ENCODE measurements at places on chromosomes 11 and 22.

DNA sequence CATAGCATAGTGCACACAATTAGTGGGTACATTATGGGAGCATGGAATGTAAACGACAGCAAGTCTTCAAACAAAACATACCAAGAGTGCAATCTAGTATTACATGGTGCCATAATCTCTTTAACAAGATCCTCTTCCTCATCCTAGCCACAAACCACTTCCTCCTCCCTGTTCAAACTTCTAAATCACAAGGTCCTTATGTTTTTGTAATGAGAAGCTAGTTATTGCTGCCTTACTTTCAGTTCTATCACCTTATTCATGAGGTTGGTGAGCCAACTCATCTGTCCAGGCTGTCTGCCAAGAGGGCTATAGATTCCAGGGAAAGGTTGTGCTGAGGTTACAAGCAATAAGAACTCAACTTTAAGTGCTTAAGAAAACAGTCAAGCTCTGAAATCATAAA is 195.4 kb upstream of the ARHGAP20 start:
- peaks cover 19% of the 10 kb centered on the region for H3K4me1 ChIP-seq
- no peaks in the 10 kb centered on the region for H3K36me3 ChIP-seq
- H3K27ac ChIP-seq = no peak overlapping the region
- DNase-seq = peak; percentile 69

GRCh38 chr11:57332694-57333440 is 2.8 kb downstream of the SSRP1 start:
- no peak overlapping the region for H3K4me3 ChIP-seq
- no peak for DNase-seq
- no peak overlapping the region for H3K27ac ChIP-seq
- H3K36me3 ChIP-seq = peaks cover 51% of the 10 kb centered on the region
- no peaks in the 10 kb centered on the region for H3K27me3 ChIP-seq
- peaks cover 23% of the 10 kb centered on the region for H3K4me1 ChIP-seq

DNA sequence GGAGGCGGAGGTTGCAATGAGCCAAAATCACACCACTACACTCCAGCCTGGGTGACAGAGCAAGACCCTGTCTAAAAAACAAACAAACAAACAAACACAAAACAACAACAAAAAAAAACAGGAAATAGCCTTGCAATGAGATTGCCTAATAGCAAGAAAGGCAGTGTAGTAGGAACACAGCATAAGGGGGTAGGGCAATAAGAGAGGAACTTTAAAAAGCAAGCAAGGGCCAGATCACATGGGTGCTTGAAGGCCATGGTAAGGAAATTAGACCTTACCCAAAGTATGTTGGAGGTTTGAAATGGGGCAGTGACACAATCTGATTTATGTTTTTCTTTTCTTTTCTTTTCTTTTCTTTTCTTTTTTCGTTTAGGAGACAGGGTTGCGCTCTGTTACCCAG is 34.7 kb upstream of the NRIP3 start:
- H3K27me3 ChIP-seq = peaks cover 3% of the 10 kb centered on the region
- peaks cover 28% of the 10 kb centered on the region for H3K4me1 ChIP-seq
- peak; percentile 68 for DNase-seq
- no peak overlapping the region for H3K4me3 ChIP-seq
- H3K27ac ChIP-seq = peak overlapping the region; percentile 90
- H3K36me3 ChIP-seq = no peaks in the 10 kb centered on the region

DNA sequence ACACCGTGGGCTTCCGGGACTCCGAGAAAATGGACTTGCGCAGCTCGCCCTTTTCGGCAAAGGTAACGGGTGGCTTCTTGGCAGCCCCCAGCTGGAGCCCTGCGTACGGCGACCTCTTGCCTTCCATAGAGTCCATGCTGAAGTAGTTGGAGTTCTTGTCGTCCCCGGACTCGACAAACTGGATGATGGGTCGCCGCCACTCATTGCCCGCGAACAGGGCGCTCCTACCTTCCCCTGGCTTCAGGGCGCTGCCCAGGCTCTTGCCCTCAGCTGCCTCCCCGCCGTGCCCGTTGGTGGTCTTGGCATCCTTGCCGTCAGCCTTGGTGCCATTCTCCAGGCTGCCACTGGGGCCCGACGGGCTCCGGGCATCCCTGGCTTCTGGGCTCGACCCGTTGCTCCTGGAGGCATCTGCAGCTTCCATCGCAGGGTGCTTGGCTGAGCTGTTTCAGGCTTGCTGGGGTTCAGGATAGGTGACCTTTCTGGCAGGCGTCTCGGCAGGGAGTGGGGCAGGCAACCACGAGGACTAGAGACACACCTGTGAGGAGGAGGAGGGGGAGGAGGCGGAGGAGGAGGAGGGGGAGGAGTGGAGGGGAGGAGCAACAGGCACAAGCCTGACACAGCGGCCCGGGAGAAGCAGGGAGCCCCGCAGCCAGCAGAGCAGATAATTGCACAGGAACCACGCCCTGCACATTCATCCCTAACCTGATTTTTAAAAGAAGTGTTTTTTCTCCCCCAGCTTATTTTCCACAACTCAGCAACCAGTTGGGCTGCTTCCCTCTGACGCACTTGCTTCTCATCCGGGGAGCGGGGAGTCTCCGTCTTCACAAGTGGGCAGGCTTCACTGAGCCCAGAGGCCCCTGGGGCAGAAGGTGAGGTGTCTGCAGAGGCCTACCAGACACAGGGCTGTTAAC is at the start of gene TRIM29:
Gene TRIM29, minus strand, starts transcription at position 503 of the 911 bp plus-strand sequence. Its CDS starts 82 bp downstream, at position 421.
- DNase-seq = no peak
- no peak within 1 kb of the TSS for H3K4me3 ChIP-seq
- H3K36me3 ChIP-seq = no peaks in the 10 kb centered on the region
- no peak within 1 kb of the TSS for H3K27ac ChIP-seq
- no peaks in the 10 kb centered on the region for H3K4me1 ChIP-seq

- peaks cover 53% of the 10 kb centered on the region for H3K36me3 ChIP-seq
- H3K4me3 ChIP-seq = no peak overlapping the region
- H3K4me1 ChIP-seq = peaks cover 11% of the 10 kb centered on the region
- no peaks in the 10 kb centered on the region for H3K27me3 ChIP-seq
- no peak overlapping the region for H3K27ac ChIP-seq
Observed at GRCh38 chr22:26487996-26488395, 4.3 kb downstream of the SRRD start.

- peak; percentile 99 for DNase-seq
- H3K36me3 ChIP-seq = no peaks in the 10 kb centered on the region
- no peaks in the 10 kb centered on the region for H3K27me3 ChIP-seq
- peaks cover 84% of the 10 kb centered on the region for H3K4me1 ChIP-seq
Observed at GRCh38 chr22:38953577-38954413, 3.6 kb upstream of the APOBEC3A start.

DNA sequence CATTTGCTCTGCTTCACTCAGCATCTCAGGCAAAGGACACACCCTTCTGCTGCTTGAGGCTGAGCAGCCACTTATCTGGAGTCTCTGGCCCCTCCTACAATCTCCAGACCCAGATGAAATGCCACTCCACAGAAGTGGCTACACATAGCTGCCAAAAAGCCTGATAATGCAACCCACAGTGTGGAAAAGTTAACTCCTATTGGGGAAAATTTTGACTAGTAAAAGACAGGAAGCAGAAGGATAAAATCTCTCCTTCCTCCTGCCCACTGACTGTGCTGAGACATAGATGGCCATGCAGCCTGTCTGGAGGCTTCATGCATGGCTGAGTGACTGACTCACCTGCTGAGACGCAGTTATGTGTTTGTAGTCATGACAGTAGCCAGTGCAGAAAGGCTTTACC is 92.3 kb upstream of the TEAD1 start:
- no peaks in the 10 kb centered on the region for H3K4me1 ChIP-seq
- no peak overlapping the region for H3K27ac ChIP-seq
- no peaks in the 10 kb centered on the region for H3K27me3 ChIP-seq
- no peak for DNase-seq
- H3K36me3 ChIP-seq = no peaks in the 10 kb centered on the region

DNA sequence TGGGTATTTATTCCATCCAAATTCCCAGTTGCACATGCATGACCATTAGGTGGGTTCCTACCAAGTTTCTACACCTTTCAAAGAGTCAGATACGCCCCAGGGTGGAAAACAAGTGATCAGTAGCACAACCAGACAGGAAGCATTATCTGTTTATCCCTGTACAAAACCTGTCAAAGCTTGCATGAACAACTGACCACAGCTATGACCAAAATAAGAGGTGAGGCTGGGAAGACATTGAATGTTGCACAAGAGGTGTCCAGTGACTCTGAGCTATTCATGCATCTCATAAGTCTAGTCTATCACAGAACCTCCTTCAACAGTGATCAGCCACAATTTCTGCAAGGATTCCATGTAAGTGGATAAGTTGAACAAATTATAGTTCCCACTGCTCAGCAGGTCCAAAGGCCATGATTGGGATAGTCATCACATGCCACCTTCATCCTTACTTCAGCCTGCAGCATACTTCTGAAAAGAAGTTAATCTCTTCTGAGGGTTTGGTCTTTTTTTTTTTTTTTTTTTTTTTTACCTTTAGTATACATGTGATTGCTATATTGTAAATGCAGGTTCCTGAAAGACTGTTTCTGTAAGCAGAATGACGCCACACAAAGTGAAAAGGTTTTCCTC is 28.0 kb upstream of the TMEM45B start:
- peaks cover 20% of the 10 kb centered on the region for H3K4me1 ChIP-seq
- no peak overlapping the region for H3K4me3 ChIP-seq
- no peak overlapping the region for H3K27ac ChIP-seq

- no peaks in the 10 kb centered on the region for H3K4me1 ChIP-seq
- DNase-seq = no peak
- H3K36me3 ChIP-seq = no peaks in the 10 kb centered on the region
- no peak overlapping the region for H3K4me3 ChIP-seq
- H3K27me3 ChIP-seq = no peaks in the 10 kb centered on the region
- H3K27ac ChIP-seq = no peak overlapping the region
Observed at GRCh38 chr11:88104408-88104807, 70.8 kb downstream of the RAB38 start.
